Caki2 (cell line): ENCODE measurements at places on chromosomes 16 and 17.

DNA sequence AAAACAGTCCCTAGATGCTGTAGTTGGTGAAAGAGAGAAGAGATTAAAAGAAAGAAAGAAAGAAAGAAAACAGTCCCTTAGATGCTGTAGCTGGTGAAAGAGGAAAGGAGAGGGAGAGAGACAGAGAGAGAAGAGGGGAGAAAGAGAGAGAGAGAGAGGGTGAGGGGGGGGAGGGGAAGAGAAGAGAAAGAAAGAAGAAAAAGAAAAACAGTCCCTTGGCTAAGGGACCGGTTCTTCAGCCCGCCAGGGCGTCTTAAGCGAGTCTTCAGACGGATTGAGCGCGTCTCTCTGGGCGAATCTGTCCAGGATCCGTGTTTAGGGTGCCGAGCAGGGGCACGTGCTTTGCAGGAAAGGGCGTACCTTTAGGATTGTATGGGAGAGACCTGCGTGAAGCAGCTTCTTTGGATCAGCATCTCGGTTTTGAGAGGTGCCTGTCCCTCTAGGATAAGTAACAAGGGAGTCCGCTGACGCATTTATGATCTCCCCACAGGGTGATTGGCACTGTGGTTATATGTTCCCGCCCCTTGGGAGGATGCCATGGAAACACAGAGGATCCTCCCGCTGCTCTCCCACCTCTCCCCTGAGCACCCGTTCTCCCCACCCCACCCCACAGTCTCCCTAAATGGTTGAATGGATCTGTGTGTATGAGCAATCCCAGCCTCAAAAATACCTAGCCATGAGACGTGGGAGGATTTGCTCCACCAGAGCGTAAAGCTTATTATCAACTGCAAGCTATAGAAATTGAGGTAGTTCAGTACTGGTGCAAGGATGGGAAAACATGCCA is 16.7 kb downstream of the GNGT2 start:
- peak; percentile 100 for DNase-seq

DNA sequence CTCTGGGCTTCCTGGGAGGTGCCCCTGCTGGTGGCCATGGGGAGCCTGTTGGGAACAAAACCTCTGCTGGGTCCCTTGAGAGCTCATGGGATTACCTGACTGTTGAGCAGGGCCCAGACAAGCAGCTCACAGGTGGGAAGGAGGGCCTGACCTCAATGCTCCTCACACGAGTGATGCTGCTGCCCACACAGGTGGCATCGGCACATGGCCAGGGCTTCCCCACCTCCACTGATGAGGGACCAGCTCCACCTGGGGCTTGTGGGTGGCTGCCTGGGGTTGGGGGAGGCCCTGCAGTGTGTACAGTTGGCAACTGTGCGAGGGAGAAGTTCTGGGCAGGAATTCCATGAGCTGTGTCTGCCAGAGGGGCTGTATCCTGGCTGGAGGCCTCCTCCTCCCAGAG is 87.8 kb upstream of the NLRP1 start:
- DNase-seq = no peak

- no peak for DNase-seq
Measured at GRCh38 chr17:9181640-9182039, 160.3 kb downstream of the NTN1 start.

DNA sequence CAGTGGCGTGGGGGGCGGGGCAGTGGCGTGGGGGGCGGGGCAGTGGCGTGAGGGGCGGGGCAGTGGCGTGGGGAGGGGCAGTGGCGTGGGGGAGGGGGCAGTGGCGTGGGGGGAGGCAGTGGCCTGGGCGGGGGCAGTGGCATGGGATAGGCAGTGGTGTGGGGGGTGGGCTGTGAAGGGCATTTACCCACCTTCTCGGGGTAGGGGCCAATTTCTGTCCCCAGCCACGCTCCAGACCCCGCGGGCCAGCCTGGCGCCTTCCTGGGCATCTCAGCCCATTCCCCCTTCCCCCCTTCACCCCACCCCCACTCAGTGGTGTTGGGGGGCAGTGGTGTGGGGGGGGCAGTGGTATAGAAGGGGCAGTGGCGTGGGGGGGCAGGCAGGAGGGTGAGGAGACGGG is 92.7 kb downstream of the LITAF start:
- DNase-seq = no peak

DNA sequence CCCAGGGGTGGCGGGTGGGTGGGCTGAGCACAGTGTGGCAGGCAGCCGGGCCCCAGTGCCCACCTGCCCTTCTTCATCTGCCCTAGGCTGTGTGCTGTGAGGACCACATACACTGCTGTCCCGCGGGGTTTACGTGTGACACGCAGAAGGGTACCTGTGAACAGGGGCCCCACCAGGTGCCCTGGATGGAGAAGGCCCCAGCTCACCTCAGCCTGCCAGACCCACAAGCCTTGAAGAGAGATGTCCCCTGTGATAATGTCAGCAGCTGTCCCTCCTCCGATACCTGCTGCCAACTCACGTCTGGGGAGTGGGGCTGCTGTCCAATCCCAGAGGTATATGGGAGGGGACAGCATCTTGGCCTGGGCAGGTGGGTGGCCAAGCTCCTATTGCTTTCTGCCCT is 6.4 kb downstream of the GRN start:
- no peak for DNase-seq

DNA sequence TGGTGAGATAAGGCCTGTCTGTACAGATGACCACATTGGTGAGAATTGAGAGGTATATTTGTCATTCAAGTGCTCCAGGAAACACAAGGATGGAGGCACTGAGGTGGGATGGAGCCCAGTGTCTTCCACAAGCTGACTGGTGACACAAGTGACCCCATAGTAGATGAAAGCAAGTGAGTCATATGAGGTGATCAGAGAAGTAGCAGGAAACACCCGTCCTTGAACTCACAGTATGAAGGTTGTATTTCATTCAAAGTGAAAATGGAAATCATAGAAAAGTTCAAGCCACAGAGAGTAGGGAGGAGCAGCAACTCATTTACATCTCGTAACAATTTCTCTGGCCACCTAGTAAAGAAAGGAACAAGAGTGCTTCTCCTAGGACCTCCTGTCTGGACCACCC is 609.8 kb downstream of the HS3ST4 start:
- no peak for DNase-seq

- DNase-seq = no peak
Measured at GRCh38 chr17:82392209-82392920, 20.8 kb downstream of the UTS2R start.

- peak; percentile 98 for DNase-seq
Measured at GRCh38 chr16:67183627-67184452, at the start of gene MATCAP1. Gene MATCAP1 (minus strand): TSS chr16:67183963. CDS start chr16:67180610, 3,353 bp downstream.

- DNase-seq = no peak
Measured at GRCh38 chr17:83057793-83058265, 21.6 kb upstream of the METRNL start.

GRCh38 chr16:64475627-64476351 is 646.1 kb downstream of the CDH11 start:
- DNase-seq = no peak

- no peak for DNase-seq
Measured at GRCh38 chr16:51180719-51181502, 29.8 kb upstream of the SALL1 start.

DNA sequence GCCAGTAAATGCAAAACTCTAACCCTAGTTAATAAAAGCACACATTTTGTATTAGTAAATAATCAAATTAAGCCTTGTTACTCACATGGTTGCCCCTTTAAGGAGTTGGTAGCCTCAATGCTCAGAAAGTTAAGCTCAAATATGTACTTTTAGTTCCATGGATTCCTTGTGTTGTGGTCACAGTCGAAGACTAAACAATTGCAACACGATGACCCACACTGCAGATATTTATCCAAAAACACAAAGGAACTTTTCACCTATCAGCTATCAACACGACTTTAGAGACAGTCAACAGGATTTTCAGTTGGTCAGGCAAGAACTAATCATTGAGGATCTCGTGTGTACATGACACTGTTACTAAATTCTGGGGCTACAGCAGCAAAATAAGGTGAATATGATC is 47.4 kb upstream of the NUDT7 start:
- DNase-seq = no peak

DNA sequence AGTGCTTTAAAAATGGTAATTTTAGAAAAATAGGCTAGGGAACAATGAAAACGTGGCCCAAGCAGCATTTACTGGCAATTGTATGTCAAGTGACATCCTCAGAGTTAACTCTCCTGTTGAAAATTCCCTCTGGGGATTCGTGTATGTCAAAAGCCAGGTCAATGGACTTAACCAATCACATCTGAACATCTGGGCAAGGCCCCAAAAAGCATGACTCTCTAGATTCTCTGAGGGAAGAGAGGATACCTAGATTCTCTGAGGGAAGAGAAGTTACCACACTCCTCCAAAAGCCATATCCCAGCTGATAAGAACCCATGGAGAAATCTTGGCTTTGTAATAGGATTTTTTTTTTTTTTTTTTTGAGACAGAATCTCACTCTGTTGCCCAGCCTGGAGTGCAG is 23.5 kb downstream of the NFE2L1 start:
- no peak for DNase-seq

DNA sequence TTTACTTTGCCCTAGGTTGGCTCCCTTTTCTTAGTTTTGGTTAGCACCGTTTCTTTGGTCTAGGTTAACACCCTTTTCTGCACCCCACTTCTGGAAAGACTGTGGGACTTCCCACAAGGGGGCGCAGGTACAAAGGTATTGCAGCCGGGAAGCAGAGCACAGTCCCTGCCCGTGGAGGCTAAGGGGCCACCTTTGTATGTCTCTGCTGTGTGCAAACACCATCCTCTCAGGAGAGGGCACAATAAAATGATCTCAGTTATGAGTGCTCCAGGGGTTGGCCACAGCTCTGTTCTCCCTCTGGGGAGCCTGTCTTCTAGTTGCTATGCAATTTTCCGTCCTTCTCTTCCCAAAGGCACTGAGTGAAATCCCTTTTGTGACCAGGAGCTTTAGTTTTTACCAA is 28.4 kb upstream of the TMC5 start:
- no peak for DNase-seq

GRCh38 chr17:4960279-4960922 is 7.2 kb downstream of the SPAG7 start:
- peak; percentile 48 for DNase-seq

- DNase-seq = no peak
Measured at GRCh38 chr17:50847566-50847965, 12.2 kb downstream of the WFIKKN2 start.
